T-helper 2 cell (primary cell): ENCODE measurements at places on chromosomes 2 and 18.

- DNase-seq = no peak
These were observed 309.2 kb downstream of the NR4A2 start for GRCh38 chr2:156023229-156023869.

GRCh38 chr2:216555274-216555673, 56.6 kb downstream of the RPL37A start:
- DNase-seq = no peak

DNA sequence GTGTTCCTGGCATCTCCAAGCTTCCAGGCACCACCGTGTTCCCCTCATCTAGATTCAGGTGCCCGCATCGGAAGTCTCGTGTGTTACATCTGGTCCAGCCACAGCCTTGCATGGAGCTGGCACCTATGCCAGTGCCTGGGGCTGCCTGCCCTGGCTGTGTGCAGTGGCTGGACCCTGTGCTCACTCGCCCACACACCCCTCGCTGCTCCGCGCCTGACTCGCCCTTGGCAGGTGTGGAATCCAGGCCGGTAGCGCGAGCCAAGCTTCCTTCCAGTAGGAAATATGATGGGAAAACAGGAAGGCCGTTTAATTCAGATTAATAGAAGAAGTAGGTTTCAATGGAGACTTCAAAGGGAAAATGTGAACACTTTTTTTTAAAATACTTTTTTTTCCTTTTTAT, 78.0 kb downstream of the PTPN4 start:
- no peak for DNase-seq

DNA sequence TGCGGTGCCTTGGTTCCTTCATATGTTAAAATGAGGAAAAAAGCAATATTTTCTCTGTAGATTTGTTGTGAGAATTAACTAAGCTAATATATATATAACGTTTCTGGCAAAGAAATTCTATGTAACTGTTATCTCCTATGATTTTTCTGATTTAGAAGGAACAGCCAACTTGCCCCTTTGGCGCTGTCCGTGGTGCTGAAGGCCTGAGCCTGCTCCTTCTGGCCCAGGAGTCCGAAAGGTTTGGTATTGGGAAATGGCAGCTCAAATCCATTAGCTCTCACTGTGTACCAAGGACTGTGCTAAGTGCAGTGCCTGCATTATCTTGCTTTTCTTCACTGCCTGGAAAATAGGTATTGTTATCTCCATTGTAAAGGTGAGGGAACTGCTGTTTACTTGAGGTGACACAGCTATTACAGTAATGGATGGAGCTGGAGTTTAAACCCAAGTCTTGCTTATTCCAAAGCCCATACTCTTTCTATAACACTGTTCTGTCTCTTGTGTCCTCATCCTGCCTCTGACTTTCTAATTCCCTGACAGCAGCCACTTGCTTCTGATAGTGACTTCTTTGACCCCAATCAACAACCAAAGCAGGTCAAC, 52.2 kb downstream of the C1QL2 start:
- no peak for DNase-seq

DNA sequence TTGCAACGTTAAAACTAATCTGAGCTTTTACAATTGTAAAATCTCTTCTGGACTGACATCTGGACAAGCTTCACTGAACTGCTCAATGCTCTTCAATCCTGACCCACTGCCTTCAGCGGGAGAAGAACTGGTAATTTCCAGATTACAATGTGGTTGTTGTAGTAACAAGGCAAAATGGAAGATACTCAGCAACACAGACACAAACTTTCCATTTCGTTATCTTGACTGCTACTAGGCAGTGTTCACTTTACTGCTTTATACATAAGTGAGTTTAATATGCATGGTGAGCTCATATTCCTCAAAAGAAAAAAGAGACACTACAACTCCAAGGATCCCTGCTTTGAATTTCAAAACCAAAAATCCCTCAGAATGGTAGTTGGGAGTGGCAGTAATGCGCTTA, 51.9 kb downstream of the GRB14 start:
- no peak for DNase-seq

- DNase-seq = no peak
These were observed 14.0 kb downstream of the NABP1 start for GRCh38 chr2:191691898-191692297.
